T-cell (primary cell): ENCODE measurements at places on chromosomes 13 and 19.
A peak's percentile ranks its signal among the peaks of the same experiment; 100 is the strongest.

- DNase-seq: no peak
- no peaks in the 10 kb centered on the region for H3K4me1 ChIP-seq
- no peak overlapping the region for H3K4me3 ChIP-seq
Observed at GRCh38 chr13:21898945-21899344, 228.1 kb downstream of the FGF9 start.

- H3K27me3 ChIP-seq: no peaks in the 10 kb centered on the region
- peak overlapping the region; percentile 66 for H3K4me3 ChIP-seq
- H3K4me1 ChIP-seq: peaks cover 13% of the 10 kb centered on the region
- no peak for DNase-seq
- H3K27ac ChIP-seq: peak overlapping the region; percentile 78
- H3K36me3 ChIP-seq: peaks cover 17% of the 10 kb centered on the region
Observed at GRCh38 chr19:17183858-17184321, 31.3 kb upstream of the USE1 start.

GRCh38 chr13:94617389-94618000 is 15.8 kb downstream of the GPR180 start:
- peaks cover 7% of the 10 kb centered on the region for H3K36me3 ChIP-seq
- H3K4me3 ChIP-seq: no peak overlapping the region
- H3K4me1 ChIP-seq: peaks cover 6% of the 10 kb centered on the region
- H3K27me3 ChIP-seq: no peaks in the 10 kb centered on the region
- H3K27ac ChIP-seq: no peak overlapping the region
- peak; percentile 19 for DNase-seq

DNA sequence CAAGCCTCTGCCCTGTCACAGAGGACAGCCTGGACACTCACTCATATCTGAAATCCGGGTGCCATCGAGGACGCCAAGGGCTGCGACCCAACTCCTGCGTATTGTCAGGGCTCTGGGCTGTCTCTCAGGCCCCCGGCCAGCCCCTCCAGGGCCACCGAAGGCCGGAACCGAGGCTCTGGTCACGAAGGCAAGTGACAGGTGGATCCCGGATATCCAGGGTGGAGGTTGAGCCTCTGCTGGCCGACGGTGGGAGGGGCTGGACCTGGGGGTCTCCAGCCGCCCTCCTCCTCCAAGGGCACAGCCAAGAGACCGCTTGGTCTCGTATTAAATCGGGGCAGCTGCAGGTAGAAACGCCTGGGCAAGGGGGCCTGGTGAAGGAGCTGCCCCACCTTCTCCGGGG is 5.4 kb downstream of the RNF126 start:
- no peak for DNase-seq
- no peak overlapping the region for H3K4me3 ChIP-seq
- H3K4me1 ChIP-seq: peaks cover 93% of the 10 kb centered on the region
- H3K36me3 ChIP-seq: peaks cover 25% of the 10 kb centered on the region
- H3K27ac ChIP-seq: no peak overlapping the region

GRCh38 chr13:49314344-49314882 is 66.7 kb downstream of the CDADC1 start:
- no peaks in the 10 kb centered on the region for H3K4me1 ChIP-seq
- no peak overlapping the region for H3K4me3 ChIP-seq
- no peak overlapping the region for H3K27ac ChIP-seq
- no peak for DNase-seq
- no peaks in the 10 kb centered on the region for H3K36me3 ChIP-seq
- no peaks in the 10 kb centered on the region for H3K27me3 ChIP-seq

DNA sequence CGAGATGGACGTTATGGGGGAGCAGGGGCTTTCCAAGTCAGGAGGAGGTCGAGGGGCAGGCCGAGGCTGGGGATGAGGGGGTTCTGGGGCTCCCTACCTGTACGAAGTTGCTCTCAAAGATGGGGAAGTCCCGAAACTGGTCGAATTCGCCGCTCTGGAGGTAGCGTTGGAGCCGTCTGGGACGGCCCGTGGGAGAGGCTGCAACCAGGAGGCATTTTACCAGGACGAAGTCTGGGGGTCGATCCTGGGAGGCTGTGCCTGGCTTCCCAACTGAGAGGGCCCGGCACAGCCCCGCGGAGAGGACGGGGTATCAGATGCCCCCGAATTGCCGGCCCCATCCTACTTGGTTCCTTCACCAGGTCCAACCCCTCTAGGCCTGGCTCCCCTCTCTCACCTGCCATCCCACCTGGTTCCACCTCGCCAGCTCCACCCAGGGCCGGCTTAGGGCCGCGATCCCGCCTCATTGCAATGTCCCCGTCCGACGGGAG is 527 bp upstream of the EMC10 start:
- H3K36me3 ChIP-seq: peaks cover 7% of the 10 kb centered on the region
- peaks cover 43% of the 10 kb centered on the region for H3K4me1 ChIP-seq
- H3K27me3 ChIP-seq: peaks cover 4% of the 10 kb centered on the region
- peak overlapping the region; percentile 67 for H3K27ac ChIP-seq

GRCh38 chr19:55471266-55471665 is 5.2 kb upstream of the ZNF628 start:
- H3K36me3 ChIP-seq: no peaks in the 10 kb centered on the region
- H3K4me3 ChIP-seq: no peak overlapping the region
- H3K27me3 ChIP-seq: no peaks in the 10 kb centered on the region
- DNase-seq: no peak

DNA sequence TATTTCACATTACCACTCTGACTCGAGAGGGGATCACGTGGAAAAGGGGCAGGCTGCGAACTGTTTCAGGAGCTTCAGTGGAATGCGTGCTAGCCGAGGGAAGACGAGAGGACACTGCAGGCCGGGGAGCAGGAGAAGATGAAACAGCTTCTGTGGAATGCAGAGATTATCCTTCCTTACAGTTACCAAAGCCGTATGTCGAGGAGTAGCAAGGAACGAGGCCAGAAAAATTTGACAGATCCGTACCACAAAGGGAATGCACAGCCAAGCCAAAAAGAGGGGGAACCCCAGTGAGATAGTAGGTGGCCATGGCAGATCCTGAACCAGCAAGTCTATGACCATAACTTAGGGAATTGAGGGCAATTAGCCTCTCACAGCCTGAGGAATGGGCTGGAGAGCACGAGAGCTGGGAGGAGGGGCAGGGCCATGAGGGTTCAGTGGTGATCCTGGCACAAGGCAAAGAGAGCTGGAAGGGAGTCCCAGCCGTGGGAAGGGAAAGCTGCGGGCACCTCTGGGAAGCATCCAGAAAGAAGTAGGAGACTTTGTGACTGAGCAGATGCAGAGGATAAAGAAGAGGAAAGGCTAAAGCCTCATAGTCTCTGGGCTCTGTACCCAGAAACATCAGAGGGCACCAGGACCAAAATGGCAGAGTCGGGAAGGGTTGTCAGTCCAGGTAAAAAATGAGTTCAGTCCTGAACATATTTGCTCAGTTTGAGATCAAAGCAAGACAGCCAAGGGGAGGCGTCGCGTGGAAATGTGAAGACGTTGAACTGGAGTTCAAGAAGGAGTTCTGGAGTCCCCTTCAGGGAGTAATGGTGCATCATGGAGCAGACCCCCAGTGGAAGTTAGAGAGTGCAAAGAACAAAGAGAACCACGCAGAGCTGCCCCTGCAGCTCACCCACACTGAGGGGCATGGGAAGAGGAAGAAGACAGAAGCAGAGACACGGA is 5.1 kb downstream of the COL4A1 start:
- no peaks in the 10 kb centered on the region for H3K4me1 ChIP-seq
- H3K27ac ChIP-seq: no peak overlapping the region
- H3K27me3 ChIP-seq: peaks cover 24% of the 10 kb centered on the region
- DNase-seq: no peak

DNA sequence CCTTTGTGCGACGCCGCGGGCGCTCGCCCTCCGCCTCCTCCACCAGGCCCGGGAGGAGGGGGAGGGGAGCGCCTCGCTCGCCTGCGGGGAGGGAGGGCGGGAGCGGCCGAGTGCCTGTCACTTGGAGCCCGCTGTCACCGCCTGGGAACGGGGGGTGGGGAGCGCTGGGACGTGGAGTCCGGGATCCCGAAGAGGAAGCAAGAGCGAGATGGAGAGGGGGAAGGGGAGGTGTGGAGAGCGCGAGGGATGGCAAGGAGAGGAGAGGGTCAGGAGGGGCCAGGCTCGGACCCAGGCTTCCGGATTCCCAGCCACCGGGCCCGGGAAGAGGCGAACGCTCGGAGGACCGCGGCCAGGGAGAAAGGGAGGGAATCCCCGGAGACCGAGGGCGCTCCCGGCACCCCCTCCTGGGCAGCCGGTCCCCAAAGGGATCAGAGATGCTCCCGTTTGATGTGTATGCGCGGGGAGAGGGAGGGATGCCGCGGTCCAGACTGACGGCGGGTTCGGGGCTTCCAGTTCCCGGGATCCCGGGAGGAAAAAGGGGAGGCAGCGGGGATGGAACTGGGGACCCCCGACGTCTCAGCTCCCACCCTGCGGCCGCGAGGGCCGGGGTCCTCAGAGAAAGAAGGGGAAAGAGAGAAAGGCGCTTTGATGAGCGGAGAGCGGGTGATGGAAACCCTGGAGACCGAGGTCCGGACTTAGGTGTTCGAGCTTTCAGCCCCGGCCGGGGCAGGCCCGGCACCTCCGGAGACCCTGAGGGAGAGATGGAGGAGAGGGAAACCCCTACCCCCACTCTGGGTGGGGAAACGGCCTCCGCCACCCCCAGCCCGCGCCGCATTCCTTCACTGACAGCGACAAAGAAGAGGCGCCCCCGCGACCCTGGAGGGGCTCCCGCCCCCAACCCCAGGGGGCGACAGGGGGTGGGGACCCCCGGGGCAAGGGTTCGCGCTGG is 4.7 kb upstream of the DPF1 start:
- DNase-seq: no peak
- no peaks in the 10 kb centered on the region for H3K36me3 ChIP-seq
- H3K4me3 ChIP-seq: no peak overlapping the region

DNA sequence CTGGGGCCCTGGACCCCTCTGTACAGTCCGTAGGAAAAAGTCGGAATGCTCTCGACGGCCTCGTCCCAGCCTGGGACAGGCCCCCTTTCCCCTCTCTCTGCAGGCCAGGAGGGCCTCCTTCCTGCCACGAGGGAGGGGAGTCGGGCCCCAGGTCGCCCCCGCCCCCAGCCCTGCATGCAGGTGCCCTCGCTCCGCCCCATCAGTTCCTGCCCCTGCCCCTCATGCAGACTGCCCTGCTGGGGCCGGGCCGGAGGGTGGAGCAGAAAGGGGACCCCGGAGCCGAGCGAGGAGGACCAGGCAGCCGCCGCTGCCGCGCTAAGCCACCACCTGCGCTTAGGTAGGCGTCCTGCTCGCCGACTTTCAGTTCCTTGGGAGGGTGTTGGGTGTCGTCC is 7.3 kb downstream of the LYL1 start:
- peaks cover 23% of the 10 kb centered on the region for H3K4me1 ChIP-seq
- peak overlapping the region; percentile 51 for H3K4me3 ChIP-seq
- no peak overlapping the region for H3K27ac ChIP-seq
- DNase-seq: no peak

GRCh38 chr13:97392020-97392419 is 41.9 kb upstream of the RAP2A start:
- no peak overlapping the region for H3K27ac ChIP-seq
- no peak for DNase-seq
- peaks cover 4% of the 10 kb centered on the region for H3K4me1 ChIP-seq
- peaks cover 9% of the 10 kb centered on the region for H3K36me3 ChIP-seq

GRCh38 chr19:7010722-7011593 is 10.3 kb downstream of the MBD3L2B start:
- no peaks in the 10 kb centered on the region for H3K36me3 ChIP-seq
- no peaks in the 10 kb centered on the region for H3K27me3 ChIP-seq
- H3K4me3 ChIP-seq: no peak overlapping the region
- H3K27ac ChIP-seq: no peak overlapping the region
- DNase-seq: no peak

GRCh38 chr13:75670496-75670895 is 34.4 kb downstream of the LMO7 start:
- H3K27ac ChIP-seq: no peak overlapping the region
- no peak overlapping the region for H3K4me3 ChIP-seq
- no peaks in the 10 kb centered on the region for H3K36me3 ChIP-seq
- H3K4me1 ChIP-seq: no peaks in the 10 kb centered on the region

GRCh38 chr19:15294561-15294990 is 37.8 kb downstream of the BRD4 start:
- no peaks in the 10 kb centered on the region for H3K27me3 ChIP-seq
- DNase-seq: no peak
- H3K4me1 ChIP-seq: peaks cover 87% of the 10 kb centered on the region
- H3K27ac ChIP-seq: no peak overlapping the region
- H3K4me3 ChIP-seq: no peak overlapping the region

- peak overlapping the region; percentile 97 for H3K4me3 ChIP-seq
- H3K27me3 ChIP-seq: no peaks in the 10 kb centered on the region
- peaks cover 54% of the 10 kb centered on the region for H3K4me1 ChIP-seq
- DNase-seq: no peak
Observed at GRCh38 chr19:17073869-17074633, 1.2 kb downstream of the HAUS8 start.

DNA sequence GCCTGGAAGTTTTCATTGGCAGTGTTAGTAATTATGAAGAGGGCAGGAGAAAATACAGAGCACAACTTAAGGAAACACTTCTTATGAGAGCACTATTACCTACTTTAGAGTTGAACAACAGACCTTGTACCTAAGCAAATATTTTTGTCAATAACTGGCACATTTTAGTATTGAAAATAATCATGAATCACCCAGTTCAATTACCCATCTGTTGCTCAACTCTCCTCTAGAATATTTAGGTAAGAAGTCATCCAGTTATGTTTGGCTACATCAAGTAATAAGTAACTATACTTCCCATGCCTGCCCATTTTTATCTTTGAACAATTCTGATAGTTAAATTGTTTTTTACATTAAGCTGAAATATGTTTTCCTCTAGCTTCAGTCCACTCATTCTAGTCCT is 893.4 kb downstream of the DIAPH3 start:
- H3K4me3 ChIP-seq: no peak overlapping the region
- H3K27me3 ChIP-seq: no peaks in the 10 kb centered on the region
- H3K4me1 ChIP-seq: no peaks in the 10 kb centered on the region
- H3K27ac ChIP-seq: no peak overlapping the region
- H3K36me3 ChIP-seq: no peaks in the 10 kb centered on the region

DNA sequence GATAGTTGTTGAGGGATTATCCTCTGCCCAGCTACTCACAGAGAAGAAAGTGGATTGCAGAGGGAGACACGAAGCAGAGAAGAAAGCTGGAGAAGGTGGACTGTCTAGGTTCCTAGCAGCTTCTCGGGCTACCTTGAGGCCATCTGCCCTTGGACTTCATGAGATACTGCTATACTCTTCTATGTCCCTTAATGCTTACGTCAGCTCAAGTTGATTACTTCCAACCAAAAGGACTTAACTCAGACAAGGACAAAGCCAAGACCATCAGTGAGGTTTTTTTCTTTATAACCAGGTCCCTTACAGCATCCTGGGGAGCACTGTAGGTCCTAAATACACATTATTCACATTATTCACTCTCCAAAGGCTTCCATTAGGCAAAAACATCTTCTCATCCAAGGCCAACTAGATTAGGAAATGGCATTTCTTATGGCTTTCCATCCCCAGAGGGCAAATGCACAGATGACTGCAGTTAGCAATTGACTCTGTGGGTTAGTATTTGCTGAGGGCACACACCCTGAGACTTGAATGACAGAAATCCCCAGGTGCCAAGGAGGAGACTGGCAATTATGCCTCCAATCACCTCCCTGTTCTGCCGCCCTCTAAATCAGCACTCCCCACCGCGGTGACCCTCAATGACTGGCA is 4.1 kb upstream of the UBE2L5 start:
- DNase-seq: no peak
- no peaks in the 10 kb centered on the region for H3K36me3 ChIP-seq
- no peak overlapping the region for H3K27ac ChIP-seq

- peaks cover 22% of the 10 kb centered on the region for H3K4me1 ChIP-seq
- no peaks in the 10 kb centered on the region for H3K36me3 ChIP-seq
Observed at GRCh38 chr19:518598-519231, 11.4 kb downstream of the TPGS1 start.
